Stimulated activated CD4-positive, alpha-beta T cell treated with anti-CD3 and anti-CD28 coated beads, Interleukin-12 subunit alpha, Interleukin-12 subunit beta, amount 100 ng/mL, for 48 hours (primary cell): ENCODE measurements at places on chromosomes 16 and 17.
A peak's percentile ranks its signal among the peaks of the same experiment; 100 is the strongest.

DNA sequence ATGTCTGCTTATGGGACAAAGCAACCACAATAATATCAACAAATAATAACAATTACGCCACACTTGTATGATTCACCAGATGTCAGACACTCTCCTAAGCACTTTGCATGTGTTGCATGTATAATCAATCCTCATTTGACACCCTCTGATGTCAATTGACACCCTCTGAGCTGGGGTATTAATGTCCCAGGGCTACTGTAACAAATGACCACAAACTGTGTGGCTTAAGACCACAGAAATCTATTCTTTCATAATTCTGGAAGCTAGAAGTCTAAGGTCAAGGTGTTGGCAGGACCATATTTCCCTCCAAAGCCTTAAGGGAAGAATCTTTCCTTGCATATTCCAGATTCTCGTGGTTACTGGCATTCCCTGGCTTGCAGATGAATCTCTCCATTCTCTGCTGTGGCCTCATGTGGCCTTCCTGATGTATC is 112.7 kb downstream of the NPIPB5 start:
- DNase-seq: no peak

- no peak for DNase-seq
Measured at GRCh38 chr17:65332375-65332774, 195.2 kb downstream of the RGS9 start.

DNA sequence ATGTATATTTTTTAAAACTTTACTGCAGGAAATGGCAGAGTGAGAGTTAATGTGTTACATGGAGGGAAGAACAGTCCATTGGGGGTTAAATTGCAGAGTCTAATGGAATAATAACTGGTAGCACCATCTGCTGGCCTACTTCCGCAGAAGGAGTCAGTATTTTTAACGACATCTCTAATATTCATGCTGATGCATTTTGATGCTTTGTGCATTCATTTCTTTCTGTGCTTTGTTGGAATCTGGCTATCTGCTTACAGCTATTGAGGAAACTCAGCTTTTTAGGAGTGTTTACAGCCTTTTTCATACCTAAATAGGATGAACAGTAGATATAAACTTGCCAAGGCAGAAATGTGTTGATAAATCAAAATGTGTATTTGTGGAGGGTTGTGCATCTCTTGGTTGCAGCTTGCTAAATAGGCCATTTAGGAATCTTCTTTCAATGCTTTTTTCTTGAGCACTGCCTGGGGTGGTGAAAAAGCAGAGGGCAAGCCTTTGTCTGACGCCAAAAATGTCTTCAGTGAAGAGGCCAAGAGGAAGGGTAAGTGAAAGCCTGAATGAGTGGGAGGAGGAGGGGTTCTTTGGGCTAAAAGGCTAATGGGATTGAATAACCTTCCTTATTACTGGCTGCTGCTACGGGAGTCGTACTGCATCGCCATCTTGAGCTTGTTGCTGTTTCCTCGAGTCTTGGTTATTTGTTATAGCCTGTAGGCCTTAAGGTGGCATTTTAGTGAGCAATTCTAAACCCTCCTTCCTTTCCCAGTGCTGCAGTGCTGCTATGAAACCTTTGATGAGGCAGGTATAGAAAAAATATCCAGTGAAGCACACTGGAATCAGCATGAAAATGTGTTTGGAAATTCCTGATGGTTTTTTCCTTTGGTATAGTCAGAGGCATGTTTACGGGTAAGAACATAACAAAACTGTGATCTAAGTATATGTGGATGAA is 153.3 kb downstream of the CHD9 start:
- DNase-seq: no peak

GRCh38 chr17:68302666-68303065 is 11.4 kb downstream of the ARSG start:
- no peak for DNase-seq

- DNase-seq: no peak
Measured at GRCh38 chr17:1645207-1646171, at the start of gene SCARF1. Gene SCARF1 (minus strand): TSS chr17:1645732. CDS start chr17:1645697, 35 bp downstream.

GRCh38 chr17:42857389-42857788 is 6.4 kb downstream of the AOC3 start:
- DNase-seq: no peak

DNA sequence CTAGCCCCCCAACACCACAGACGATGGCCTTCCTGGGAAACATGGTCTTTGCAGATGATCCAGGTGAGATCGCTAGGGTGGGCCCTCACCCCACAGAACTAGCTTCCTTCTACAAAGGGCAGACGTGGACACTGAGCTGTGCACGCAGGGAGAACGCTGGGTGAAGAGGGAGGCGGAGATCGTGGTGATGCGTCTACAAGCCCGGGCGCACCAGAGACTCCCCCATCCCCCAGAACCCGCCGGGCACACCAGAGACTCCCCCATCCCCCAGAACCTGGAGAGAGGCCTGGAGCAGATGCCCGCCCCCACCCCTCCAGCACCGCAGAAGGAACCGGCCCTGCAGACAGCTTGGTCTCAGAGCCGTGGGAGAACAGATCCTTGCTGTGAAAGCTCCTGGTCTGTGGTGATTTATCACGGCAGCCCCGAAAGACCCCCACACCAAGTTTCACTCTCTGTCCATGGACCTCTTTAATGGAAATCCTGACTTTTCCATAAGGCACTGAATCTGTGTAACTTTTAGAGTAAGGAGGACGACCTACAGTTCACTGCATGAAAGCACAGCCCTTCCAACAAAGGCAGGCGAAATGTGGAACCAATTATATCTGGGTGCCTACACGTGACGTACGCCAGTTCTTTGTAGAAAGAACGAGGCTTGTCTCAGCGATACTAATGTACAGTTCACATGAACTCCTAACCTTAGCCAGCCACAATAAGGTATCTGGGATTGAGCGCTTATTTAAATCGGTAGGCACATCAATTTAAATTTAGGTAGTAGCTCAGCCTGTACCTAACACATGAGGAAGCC is 88.5 kb downstream of the ANKRD11 start:
- DNase-seq: no peak

DNA sequence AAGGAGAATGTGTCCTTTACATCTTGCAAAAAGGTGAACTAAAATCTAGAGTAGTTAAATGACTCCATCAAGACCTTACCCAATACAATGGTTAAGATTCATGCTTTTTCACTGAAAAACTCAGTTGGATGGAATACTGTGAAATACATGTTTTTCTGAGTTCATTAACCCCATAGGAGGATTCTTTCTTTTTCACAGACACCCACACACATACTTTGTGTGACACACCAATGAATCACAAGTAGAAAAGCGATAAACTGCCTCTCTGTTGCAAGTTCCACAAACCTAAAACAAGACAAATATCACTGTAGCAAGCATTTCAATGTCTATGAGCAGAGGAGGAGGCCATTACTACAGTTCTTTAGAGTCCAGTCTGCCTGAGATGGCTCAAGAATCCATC is 258.8 kb upstream of the CDH5 start:
- no peak for DNase-seq

DNA sequence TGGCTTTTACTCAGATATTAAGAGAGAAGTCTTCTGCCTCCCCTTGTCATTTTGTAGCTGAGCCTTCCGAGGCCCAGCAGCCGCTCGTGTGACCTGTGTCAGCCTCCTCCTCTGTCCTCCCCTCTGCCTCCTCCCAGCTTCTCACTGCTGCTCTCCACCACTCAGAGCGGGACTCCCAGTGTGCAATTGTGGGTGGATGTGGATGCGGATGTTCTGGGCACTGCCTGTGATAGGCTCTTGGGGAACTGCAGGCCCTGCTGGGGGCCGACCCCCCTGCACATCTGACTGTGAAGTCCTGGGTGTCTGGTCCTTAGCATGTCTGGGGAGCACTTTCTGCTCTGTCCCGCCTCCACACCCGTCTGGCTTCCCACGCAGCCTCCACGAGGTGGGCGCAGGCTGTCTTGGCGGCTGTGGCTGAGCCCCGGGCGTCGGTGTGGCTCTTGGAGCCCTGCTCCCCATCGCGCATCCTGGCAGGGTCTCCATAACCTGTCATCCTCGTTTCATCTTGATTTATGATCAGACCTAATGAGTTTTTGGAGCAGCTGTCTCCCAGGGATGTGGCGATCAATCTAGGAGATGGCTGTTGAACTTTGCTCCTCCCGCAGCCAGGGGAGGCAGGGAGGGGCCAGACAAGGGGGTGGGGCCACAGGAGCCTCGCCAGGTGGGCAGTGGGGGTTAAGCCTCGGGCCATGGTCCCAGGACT is 28.1 kb downstream of the GRIN2C start:
- no peak for DNase-seq

- DNase-seq: no peak
Measured at GRCh38 chr17:58231641-58232040, 6.7 kb upstream of the LPO start.

- no peak for DNase-seq
Measured at GRCh38 chr16:79312502-79312901, 288.0 kb downstream of the MAF start.

DNA sequence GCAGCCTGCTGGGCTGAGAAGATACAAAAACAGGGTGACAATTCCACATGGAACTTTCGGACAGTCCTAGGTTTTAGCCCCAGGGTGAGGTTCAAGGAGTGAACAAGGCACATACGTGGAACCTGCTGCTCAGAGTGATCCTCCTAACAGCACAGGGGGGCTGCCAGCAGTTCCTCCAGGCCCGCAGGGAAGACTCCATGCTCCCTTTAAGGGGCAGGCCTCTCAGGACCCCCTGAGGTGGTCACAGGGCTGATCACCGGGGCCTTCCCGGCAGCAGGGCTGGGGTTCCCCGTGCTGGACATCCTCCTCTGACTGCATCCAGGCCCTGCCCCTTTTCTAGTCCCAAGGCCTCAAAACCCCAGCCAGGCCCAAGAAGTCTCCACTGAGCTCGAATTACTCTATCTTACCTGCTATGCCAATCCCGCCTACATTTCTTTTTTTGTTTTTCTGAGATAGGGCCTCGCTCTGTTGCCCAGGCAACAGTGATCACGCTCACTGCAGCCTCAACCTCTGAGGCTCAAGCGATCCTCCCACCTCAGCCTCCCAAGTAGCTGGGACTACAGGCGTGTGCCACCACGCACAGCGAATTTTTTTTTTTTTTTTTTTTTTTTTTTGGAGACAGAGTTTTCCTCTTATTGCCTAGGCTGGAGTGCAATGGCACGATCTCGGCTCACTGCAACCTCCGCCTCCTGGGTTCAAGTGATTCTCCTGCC is 10.4 kb downstream of the CANT1 start:
- DNase-seq: no peak

DNA sequence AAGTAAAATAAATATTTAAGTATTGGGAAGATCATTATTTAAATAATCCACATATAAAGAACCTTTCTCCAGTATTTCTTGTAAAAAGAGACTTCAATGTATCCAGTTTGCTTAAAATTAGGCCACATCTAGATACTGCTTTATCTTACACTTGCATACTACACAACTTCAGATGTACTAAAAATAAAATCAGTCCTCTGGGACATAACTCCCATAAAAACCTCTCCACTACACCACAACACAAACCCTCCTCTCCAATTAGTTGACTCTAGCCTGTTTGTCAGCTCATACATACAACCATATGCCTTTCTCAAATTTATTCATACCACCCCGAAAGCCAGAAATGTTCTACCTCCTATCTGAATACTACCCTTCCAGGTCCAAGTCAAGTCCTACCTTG is 21.6 kb downstream of the SPOP start:
- no peak for DNase-seq

GRCh38 chr17:42016941-42017865 is at the start of gene DNAJC7:
Gene DNAJC7 (minus strand): TSS chr17:42017439. CDS start chr17:42017416, 23 bp downstream.
- DNase-seq: peak; percentile 84

DNA sequence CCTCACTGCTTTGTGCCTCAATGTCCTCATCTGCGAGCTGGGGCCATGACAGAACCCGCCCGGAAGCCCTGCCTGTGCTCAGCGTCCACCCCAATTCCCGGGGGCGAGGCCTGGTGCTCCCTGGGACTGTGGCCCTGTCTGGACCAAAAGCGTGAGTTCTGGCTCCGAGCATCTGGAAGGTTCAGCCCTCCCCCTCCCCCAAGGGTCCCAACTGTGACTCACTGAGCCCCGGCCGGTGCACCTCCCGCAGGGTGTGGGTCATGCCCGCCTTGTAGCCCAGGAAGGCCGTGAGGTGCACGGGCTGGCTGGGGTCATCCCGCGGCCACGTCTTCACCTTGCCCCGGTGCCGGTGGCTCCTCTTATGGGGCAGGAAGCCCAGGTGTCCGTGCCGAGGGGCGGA is 755 bp downstream of the RPL3L start:
- DNase-seq: no peak

DNA sequence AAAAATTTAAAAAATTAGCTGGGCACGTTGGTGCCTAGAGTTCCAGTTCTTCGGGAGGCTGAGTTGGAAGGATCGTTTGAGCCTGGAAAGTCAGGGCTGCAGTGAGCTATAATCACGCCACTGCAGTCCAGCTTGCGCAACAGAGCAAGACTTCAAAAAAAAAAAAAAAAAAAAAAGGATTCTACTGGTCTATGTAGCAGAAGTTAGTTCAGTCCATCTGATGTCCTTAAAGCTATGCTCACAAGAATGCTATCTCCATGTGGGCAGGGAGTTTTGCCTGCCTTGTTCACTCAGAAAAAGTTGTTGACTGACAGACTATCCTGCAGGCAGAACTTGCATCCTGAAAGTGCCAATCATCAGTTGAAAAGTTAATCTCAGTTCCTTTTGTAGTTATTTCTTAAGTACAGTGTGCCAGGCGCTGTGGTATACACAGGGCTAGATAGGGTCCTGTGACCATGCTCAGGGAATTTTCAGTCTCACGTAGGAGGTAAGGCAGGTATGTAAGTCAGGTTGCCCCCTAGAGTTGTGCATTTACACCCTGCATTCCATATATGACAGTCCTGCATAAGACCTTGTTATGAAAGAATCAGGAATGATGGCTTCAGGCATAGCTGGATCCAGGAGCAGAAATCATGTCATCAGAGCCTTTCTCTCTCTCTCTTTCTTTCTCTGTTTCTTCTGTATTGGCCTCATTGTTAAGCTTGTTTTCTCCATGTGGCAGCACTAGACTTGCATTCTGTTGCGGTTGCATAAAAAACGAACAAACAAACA is 7.6 kb downstream of the SYT17 start:
- DNase-seq: no peak

DNA sequence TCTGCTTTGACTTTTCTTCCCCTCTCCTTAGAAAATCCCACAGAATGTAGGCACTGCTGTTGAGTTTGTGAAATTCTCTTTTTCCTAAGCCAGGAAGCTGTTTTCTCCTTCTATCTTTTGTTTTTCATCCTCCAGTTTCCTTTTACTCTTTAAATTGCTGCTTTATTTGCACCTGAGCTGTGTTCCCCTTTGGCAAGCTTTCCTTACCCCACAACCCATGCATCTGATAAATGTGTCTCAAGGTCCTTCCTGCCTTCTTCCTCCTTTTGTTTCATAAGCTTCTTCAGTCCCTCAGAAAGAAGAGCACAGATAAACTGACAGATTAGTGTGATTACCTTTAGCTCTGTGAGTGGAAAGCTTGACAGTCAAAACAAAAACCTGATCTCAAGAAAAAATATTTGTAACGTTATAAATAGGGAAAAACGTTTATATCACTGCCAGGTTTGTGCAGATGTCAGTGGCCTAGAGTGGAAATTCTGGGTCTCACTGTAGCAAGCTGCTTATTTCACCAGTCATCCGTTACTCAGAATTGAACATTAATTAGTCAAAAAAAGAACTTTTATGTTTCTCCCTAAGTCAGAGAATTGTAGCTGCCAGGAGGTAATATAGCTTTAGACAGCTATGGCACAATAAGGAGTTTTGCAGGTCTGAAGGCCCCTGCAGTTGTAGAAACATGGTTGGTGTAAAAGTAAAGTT is 23.6 kb downstream of the GSDMB start:
- no peak for DNase-seq
